ENCODE measurements at places on chromosomes 2 and 18.

- no peak for DNase-seq
Measured at GRCh38 chr2:32715981-32716380, 88.1 kb downstream of the TTC27 start.

GRCh38 chr18:25875551-25876240 is 214.7 kb downstream of the SS18 start:
- DNase-seq, result no peak

GRCh38 chr2:55282110-55282917 is 13.3 kb upstream of the MTIF2 start:
- peak; percentile 95 for DNase-seq

DNA sequence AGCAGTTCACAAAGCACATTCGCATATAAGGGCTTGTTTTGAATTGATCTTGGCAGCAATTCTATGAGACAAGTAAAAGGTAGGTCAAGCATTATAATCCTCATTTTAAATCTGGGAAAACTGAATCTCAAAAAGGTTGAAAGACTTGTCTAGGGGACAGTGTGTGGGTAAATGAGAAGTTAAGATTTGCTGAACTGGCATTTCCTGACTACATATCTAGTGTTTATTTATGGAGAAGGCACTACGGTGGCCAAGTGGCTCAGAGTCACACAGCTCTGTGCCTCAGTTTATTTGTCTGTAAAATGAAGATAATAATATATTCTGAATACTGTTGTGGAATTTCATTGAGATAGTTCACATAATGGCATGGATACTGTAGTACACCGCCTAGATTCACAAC is 16.3 kb upstream of the IL1RN start:
- no peak for DNase-seq

- no peak for DNase-seq
Measured at GRCh38 chr2:226837334-226837733, 1.5 kb downstream of the RHBDD1 start.

GRCh38 chr2:71898375-71898774 is 249.3 kb downstream of the CYP26B1 start:
- no peak for DNase-seq

DNA sequence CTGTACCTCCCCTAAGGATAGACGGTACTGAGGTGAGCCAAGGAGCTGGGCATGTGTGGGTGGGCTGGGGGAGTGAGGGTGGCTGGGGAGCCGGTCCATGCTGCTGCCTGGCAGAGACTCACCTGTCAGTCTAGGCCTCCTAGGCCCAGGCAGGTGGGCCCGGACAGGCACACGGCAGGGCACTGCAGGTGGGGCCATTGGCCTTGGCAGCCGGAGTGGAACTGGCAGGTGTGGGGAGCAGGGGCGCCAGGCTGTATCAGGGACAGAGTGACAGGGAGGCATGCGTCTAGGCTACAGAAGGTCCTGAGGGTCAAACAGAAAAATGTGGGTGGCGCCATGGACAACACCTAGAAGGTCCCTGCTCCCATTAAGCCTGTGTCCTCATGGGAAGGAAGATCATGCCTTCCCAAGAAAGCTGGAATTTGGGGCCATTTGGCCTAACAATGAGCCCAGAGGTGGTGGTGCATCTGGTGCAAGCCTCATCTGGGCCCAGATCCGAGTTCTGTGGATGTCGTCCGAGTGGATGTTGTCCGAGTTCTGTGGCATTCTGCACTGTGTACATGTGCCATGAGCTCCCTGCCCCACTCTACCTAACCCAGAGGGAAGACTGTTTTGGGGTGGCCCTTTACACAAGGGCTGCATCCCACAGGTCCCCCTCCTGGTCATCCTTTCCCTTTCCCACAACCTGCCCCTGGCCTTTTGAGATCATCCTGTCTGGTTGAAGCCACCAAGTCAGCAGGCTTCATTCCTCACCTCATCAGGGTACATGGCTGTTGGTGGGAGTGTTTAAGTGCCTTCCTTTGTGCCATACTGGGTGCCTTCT is 249.7 kb downstream of the GLI2 start:
- no peak for DNase-seq

GRCh38 chr2:133674433-133675331 is 106.4 kb upstream of the NCKAP5 start:
- peak; percentile 47 for DNase-seq

DNA sequence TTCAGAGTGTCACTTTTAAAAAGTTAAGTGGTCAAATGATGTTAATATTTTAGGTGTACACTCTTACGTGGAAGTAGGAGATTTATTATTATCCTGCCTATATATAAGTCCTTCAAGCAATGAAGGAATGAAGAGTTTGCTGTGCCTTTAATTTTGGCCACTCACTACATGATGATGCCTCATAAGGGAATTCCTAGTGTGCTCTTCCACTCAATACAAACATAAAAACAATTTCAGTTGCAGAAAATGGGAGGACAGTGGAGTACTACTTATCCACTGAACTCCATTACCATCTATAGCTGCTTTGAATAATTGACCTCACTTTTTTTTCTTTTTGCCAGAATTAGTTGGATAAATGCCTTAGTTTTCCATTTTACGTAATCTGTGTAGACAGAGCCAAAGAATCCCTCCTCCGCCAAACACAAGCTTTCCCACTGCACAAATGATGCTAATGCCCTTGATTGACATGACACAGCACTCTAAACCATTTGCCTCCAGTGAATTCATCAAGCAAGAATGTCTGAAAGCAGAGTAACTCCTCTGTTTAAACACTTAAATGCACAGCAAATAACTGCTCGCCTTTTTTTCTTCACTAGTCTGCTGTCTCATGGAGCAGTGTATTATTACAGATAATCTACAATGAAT is 751.1 kb upstream of the FANCL start:
- DNase-seq, result peak; percentile 47

- no peak for DNase-seq
Measured at GRCh38 chr2:235847576-235847975, 320.6 kb downstream of the GBX2 start.

- DNase-seq, result no peak
Measured at GRCh38 chr18:24326211-24326610, 71.4 kb downstream of the OSBPL1A start.

DNA sequence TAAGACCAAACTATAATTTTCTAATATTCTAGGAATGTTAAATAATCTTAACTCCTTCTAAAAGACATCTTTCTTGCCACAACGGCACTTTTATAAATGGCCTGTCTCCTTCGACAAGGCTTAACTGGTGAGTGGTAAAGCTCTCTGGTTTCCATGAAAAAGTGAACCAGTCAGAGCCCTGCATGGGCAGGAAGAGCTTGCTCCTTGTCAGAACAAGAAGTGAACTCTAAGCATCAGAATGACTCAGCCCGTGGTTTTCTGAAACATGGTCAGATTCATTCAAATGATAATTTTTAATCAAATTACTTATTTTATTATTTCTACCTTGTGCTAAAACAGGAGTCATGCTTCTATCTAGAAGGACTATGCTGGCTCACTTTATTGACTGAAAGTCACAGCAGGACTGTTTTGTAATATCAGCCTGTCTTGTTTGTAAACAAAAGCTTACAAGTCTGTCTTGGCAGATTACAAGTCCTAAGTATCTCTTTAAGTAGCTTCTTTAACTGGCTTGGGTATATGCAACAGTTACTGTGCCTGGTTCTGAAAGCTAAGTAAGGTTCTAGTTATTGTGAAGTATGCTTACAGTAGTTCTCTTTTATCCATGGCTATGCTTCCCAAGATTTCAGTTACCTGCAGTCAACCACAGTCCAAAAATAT is 245.4 kb downstream of the NAPG start:
- no peak for DNase-seq

DNA sequence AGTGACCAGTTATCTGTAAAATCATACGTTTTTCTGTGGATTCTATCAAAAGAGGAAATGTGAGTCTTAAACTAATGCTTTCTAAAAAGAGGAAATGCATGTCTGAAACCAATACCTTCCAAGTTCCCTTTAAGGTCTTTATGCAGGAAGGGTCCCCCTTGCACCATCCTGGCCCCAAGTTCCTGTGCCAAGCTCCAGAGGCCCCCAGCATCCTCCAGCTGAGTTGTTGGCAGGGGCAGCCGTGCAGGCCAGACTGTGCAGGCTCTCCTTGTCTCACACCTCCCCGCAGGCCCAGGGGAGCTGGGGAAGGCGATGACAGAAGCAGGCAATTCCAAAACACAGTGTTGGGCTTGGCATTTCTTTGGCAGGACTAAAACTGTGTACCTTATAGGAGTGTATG is 39.2 kb downstream of the DPYSL5 start:
- no peak for DNase-seq

Measured in urothelium cell line (cell line).